ENCODE measurements at places on chromosomes 5 and 9. TPM values are rescaled to one million over a fixed set of nuclear protein-coding genes. Genes with fewer than 3 reads are reported as not detected.

SOWAHA gene
- total RNA-seq, result not detected

HTR4 gene
- total RNA-seq, result not detected

ADAMTS2 gene
- total RNA-seq, result 25.8 TPM

STPG3 gene
- not detected for total RNA-seq

BTNL3 gene
- total RNA-seq, result not detected

RUFY1 gene
- 143 TPM for total RNA-seq

HAPLN1 gene
- total RNA-seq, result 1.3 TPM

ROPN1L gene
- total RNA-seq, result not detected

LCNL1 gene
- 15.3 TPM for total RNA-seq

PCA3 gene
- total RNA-seq, result not detected

QRFP gene
- total RNA-seq, result not detected

PTGES gene
- total RNA-seq, result 30.9 TPM

SUSD3 gene
- total RNA-seq, result 0.09 TPM

ROR2 gene
- total RNA-seq, result 26.5 TPM

TEX48 gene
- not detected for total RNA-seq

NIPAL4 gene
- total RNA-seq, result not detected

JAK2 gene
- 13.2 TPM for total RNA-seq

DAB2 gene
- 217 TPM for total RNA-seq

C1QTNF2 gene
- 2.0 TPM for total RNA-seq

CNTNAP3B gene
- 6.4 TPM for total RNA-seq

SLCO6A1 gene
- total RNA-seq, result not detected

CDX1 gene
- 0.65 TPM for total RNA-seq

HABP4 gene
- 27.6 TPM for total RNA-seq

WDR38 gene
- not detected for total RNA-seq

NMRK1 gene
- 7.0 TPM for total RNA-seq

LRRC19 gene
- total RNA-seq, result not detected

CYSRT1 gene
- total RNA-seq, result 0.49 TPM

MYOZ3 gene
- total RNA-seq, result 0.72 TPM

IL4 gene
- total RNA-seq, result not detected

LECT2 gene
- total RNA-seq, result not detected
